ENCODE measurements at places on chromosomes 6 and 20. TPM values are rescaled to one million over a fixed set of nuclear protein-coding genes. Genes with fewer than 3 reads are reported as not detected.
A peak's percentile ranks its signal among the peaks of the same experiment; 100 is the strongest.

The PNPLA1 gene
- total RNA-seq, result not detected

The CNR1 gene
- under 0.01 TPM for total RNA-seq

The SLC22A2 gene
- not detected for total RNA-seq

The CTAGE9 gene
- total RNA-seq, result not detected

The BTNL2 gene
- total RNA-seq, result not detected

The FHL5 gene
- not detected for total RNA-seq

The WFDC12 gene
- not detected for total RNA-seq

GRCh38 chr6:157424491-157425020, 43.6 kb downstream of the ZDHHC14 start:
- DNase-seq, result peak; percentile 20

DNA sequence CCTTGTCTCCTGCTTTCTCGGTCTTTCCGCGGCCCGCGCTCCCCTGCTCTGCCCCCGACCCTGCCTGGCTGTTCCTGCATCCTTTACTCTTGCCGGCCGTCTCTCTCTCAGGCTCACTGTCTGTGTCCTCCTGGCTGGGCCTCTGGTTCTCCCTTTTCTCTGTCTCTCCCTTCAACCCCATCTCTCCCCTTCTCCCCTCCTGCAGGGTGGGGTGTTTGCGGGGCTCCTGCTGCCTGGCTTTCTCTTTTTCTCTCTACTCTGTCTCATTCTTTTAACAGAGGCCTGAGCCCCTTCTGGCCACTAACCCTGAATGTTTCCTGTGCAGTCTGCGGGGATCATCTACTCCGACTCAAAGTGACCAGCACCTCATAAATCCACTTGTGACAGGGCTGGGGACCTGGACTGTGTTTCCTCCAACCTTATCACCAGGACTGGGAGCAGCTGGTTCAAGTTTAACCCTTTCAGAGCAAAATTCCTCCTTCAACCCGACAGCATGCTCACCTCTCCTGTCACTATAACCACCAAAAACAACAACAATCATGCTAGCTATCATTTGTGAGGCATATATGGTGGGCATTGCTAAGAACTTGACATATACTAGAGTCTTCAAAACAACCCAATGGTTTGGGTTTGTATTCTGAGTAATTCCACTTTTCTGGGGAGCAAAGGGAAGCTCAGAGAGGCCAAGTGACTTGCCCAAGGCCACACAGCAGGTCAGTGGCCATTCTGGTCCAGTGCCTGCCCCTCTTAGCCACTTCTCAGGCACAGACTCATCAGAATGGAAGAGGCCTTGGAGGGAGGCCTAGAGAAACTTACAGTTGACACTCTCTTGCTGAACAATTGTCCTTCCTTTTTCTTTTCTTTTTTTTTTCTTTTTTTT, 811 bp upstream of the RSPO4 start:
- DNase-seq, result no peak

DNA sequence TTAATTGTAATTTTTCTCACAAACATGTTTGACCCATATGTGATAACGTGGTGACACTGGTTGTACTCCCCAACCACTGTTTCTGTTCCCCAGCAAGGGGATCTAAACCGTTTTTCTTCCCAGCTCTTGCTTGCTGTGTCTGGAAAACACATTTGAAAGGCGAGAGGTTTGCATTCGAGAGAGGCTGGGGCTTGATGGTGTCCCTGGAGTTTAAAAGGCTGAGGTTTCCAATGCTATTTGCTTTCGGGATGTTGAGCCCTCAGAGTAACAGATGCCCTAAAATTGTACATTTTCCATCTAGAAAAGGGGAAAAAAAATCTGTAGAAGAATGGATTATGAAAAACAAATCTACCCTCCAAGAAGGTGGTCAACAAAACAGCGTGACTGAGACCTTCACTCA, 35.4 kb downstream of the AKAP12 start:
- no peak for DNase-seq

- DNase-seq, result no peak
These were observed 3.4 kb downstream of the RPS12 start for GRCh38 chr6:132817554-132818403.

DNA sequence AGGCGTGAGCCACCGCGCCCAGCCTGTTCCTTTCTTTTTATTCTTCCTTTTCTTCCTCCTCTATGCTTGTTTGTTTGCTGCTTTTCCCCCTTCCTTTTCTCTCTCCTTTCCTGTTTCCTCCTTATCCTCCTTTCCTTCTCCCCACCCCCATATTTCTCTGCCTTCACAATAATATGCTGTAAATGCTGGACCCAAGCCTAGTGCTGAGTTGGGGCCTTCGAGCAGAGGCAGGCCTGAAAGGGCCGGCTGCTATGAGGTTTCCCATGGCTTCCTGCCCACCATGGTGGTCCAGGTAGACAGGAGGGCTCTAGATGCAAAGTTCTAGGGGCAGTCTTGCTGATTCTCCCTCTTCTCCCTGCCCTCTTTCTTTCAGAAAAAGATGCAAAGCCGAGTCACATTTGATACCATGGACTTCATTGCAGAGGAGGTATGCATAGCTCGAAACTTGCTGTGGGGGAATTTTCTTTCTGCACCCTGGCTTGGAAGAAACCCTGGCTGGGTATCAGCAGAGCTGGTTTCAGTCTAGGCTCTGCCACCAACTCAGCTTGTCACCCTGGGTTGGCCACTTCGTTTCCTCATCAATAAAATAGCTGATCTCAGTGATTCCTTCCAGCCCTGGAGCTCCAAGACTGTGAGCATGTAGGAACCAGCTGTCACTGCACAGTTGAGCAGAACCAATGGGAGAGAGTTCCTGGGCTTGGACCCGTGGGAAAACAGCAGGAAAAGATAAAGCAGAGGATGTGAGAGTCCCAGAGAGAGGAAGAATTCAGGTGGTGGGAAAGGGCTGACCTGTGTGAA, 7.4 kb downstream of the CNBD2 start:
- DNase-seq, result no peak

- DNase-seq, result no peak
These were observed 345.2 kb downstream of the GJA1 start for GRCh38 chr6:121780325-121781321.

- no peak for DNase-seq
These were observed 41.8 kb upstream of the GABRR1 start for GRCh38 chr6:89258912-89259311.

DNA sequence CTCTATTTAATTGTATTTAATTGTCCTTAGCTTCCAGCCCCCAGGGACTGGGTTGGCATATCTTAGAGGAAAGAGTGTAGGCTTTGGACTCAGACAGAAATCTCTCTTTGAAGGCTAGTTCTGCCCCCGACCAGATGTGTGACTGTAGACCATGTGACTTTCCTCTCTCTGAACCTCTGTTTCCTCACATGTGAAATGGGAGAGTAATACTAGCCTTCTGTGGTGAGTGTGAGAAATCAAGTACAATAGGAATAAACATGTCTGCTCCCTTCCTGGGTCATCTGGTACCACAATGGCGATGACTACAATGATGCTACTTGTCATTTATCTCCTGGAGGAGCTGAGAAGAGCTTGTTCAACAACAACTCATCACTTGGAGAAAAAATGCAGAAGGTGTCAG, 179.9 kb downstream of the LRFN2 start:
- DNase-seq, result no peak

DNA sequence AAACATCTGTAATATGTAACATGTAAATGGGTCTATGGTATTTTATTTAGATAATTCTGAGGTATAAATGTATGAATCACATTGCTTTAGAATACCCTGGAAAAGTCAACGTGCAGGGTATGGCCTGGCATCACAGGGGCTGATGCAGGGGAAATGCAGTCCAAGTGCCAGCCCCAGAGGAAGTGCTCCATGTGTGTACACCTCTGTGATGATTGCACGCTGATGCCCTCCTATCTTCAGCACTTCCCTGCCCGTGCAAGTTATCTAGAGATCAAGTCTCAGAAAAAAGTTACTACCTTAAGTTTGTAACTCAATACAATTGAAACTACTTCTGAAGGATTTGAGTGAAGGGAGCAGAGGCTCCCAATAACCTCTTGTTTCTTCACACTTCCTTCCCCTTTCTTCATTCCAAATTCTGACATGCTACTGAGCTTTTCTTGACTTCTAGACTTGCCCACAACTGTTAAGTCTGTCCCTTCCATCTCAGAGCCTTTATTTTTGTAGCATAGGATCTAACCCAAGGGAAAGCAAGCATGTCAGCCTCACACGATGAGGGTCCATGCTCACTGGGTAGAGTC, 2.2 kb downstream of the SMLR1 start:
- no peak for DNase-seq

DNA sequence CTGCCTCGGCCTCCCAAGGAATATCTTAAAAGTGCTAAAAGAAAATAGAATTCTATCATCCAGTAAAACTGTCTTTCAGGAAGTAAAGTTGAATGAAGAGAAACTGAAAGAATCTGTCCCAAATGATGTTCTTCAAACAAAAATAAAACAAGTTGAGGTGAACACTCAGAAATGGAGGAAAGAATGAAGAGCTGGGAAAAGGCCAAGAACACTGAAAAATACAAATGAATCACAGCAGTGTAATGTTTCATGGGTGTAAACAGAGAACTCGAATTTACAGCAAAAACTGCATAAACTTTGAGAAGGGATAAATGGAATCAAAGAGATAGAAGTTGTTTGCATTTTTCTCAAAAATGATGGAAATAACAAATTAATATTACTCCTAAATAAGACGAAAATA, 317.3 kb downstream of the TAF4 start:
- DNase-seq, result no peak

- DNase-seq, result no peak
These were observed 21.5 kb downstream of the TUBB2B start for GRCh38 chr6:3205913-3206312.

GRCh38 chr6:144265061-144265357, 20.1 kb upstream of the UTRN start:
- DNase-seq, result no peak

- DNase-seq, result no peak
These were observed 129.2 kb downstream of the TMEM242 start for GRCh38 chr6:157194110-157194509.

DNA sequence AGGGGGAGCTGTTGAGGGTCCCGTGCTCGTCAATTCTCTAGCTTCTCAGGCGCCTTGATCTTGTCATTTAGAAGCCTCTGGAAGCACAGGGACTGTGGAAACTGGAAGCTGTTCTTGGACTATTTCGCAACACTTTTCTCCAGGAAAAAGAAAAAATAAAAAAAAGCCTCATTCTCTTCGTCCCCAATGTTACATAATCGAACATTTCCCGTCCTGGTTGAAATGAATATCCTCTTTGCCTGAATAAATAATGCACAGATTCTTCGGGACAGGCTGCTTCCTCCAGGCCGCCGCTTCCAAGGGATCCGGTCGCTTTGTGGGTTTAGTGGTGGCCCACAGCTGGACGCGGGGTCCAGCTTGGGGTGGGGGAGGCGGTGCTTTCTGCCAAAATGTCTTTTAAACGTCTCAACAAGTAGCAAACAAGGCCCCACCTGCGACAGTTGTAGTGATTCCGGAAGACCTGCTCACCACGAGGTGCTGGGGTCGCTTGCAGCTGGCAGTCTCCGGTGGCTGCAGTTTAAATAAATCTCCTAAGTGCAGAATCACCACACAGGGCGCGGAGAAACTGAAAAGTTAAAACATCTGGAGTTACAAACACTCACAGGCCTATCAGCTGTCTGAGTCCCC, 125.9 kb upstream of the ESR1 start:
- peak; percentile 7 for DNase-seq

DNA sequence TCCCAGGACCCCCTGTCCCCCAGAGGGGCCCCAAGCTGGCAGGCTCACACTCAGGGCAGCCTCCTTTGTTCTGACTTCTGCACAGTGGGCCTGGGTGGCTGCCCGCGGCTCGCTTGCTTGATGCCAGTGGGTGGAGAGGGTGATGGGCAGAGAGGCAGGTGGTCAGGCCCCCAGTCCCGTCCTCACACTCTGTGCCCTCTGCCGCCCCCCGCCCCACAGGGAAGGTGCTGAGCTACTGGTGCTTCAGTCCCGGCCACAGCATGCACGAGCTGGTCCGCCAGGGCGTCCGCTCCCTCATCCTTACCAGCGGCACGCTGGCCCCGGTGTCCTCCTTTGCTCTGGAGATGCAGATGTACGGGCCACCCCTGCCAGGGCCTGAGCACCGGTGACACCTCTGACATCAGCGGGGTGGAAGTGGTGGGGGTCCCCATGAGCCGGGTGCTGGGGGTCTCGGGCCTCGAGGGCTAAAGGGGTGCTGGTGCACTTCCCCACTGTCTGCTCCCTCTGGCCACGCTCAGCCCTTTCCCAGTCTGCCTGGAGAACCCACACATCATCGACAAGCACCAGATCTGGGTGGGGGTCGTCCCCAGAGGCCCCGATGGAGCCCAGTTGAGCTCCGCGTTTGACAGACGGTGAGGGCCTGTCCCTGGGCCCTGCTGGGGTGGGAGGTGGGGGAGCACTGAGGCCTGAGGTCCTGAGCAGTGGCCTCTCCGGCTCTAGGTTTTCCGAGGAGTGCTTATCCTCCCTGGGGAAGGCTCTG, 8.9 kb upstream of the TNFRSF6B start:
- DNase-seq, result no peak

GRCh38 chr6:126976253-126976797, 142.1 kb upstream of the RSPO3 start:
- no peak for DNase-seq

- DNase-seq, result no peak
These were observed 10.8 kb downstream of the KIAA1755 start for GRCh38 chr20:38249536-38250310.

DNA sequence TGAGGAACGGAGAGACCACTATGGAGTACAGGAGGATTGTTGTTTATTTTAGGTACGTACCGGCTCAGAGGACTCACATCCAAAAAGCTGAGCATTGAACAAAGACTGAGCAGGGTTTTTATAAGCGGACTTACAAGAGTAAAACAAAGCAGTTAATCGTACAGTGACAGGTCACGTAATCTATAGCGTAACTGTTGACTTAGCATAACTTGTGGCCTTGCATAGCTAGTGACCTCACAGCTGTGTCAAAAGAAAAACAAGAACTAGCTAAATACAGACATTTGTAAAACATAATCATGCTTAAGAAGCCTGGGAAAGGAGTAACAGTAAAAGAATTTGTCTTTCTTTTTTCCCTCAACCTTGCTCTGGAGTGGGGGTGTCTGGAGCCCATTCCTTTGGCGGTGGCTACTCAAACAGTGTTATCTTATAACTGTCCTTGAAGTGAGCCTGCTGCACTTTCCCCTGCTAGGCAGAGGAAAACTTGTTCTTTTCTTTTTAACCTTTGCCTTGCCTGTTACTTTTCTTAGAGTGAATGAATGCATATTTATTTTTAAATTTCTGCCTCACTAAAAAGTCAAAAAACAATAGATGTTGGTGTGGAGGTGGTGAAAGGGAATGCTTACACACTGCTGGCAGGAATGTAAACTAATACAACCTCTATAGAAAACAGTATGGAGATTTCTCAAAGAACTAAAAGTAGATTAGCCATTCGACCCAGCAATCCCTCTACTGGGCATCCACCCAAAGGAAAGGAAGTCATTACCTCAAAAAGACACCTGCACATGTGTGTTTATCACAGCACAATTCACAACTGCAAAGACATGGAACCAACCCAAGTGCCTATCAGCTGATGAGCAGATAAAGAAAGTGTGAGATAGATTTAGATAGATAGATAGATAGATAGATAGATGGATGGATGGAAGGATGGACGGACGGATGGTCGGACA, 109.0 kb downstream of the TAF4 start:
- DNase-seq, result no peak

GRCh38 chr6:105449756-105450390, 47.0 kb upstream of the PREP start:
- DNase-seq, result no peak

All from lung microvascular endothelial cell (primary cell).